ENCODE measurements at places on chromosomes 3 and 15. TPM values are rescaled to one million over a fixed set of nuclear protein-coding genes. Genes with fewer than 3 reads are reported as not detected.

The HYAL1 gene
- polyA plus RNA-seq = 2.2 TPM

The HOMER2 gene
- polyA plus RNA-seq = 14.7 TPM

The GABRB3 gene
- 0.91 TPM for polyA plus RNA-seq

The SLC15A2 gene
- 18.5 TPM for polyA plus RNA-seq

The FBXW12 gene
- polyA plus RNA-seq = 0.29 TPM

DNA sequence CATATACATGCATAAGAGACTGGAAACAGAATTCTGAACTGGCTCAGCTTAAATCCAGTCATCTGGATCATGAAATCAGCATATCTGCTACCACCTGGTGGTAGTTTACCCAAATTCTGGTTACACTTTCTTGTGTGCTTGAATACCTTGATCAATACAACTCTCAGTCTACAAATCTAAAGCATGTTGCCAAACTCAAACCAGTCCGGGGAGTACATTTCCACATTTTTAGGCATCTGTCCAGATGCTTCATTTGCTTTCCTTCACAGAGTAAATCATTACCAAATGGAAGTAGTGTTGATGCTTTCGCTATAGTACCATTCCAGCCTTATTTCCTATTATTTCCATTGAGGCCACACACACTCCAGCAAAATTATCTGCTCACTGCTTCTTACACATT, 126.4 kb downstream of the P2RY1 start:
- DNase-seq = peak; percentile 28

GRCh38 chr15:94230883-94231722, at the start of gene MCTP2:
Gene MCTP2 (plus strand): TSS chr15:94231561. CDS start chr15:94298266, 66,705 bp downstream.
- peak; percentile 70 for DNase-seq

DNA sequence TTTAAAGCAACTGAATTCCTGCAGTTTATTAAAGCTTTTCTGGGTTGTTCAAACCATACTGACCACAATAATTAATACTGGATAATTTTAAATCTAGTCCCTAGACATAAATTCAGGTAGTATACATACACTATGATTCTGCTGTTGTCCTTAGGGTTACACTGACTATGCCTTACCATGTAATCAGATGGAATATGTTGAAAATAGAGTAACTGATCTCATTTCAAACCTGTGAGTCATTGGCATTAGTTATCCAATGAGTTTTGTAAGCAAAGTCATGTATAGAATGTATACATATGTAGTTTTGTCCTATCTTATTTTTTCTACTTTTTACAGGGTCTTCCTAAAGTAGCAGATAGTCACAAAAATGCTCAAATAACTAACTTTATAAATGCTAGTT, 517.1 kb upstream of the CCDC54 start:
- DNase-seq = no peak

DNA sequence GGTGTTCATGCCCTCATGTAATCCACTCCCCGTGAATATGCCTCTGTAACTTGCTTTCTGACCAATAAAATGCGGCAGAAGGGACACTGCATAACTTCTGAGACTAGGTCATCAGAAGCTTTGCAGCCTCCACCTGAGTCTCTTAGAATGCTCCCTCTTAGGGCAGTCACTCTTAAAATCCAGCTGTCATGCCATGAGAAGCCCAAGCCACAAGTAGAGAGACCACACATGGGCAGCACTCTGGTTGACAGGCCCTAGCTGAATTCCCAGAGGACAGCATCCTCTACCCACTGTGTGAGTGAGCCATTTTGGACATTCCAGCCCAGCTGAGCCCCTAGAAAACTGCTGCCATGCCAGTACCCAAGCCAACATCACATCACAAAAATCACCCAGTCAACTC, 41.4 kb downstream of the SCAPER start:
- DNase-seq = no peak

- DNase-seq = no peak
Measured at GRCh38 chr3:57062101-57062631, 1.7 kb downstream of the SPATA12 start.

DNA sequence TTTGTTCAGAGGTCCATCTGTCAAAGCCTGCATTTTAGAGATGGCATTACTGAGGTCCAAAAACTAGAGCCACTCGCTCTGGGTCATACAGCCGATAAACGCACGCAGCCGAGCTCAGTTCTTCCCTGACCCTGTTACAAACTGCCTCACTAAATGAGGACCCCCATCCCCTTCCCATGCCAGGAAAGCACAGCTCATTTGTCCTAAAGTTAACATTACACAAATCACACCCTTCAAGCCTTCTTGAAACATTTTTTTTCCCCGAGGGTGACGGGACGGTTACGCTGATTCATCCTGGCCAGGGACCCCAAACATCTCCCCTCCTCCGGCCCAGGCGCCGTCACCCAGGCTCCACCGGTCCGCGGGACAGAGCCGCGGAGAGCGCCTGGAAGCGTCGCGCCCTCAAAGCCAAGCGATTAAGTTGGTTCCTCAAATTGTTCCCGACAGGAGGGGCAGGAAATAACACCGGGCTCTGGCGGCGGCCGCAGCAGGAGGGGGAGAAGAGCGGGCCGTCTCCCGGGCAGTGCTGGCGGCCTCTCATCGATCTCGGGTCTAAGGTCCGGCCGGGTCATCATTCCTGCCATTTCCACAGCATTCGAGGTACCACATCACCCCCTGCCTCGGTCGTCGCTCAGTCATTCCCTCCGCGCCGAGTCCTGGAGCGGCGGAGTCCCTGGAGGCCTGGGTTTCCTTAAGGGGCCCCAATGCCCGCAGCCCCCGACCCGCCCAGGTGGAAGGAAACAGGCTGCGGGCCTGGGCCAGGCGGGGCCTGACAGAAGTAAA, 619 bp upstream of the CMTM8 start:
- peak; percentile 43 for DNase-seq

- no peak for DNase-seq
Measured at GRCh38 chr3:184656829-184657681, 54.8 kb downstream of the MAGEF1 start.

DNA sequence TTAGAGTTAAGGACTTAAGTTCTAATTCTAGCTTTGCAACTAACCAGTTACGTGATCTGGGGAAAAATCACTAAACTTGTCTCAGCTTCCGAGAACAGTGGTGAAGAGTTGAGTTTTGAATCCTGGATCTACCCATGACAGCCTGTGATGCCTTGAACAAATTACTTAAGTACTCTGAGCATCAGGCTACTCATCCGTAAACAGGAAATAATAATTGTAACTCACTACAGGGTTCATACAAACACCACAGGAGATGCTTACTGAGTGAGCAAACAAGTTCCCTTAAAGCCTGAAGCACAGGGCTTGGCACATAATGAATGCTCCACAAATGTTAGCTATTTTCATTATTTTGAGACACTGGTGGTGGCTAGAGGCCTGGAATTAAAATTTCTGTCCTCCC, 158.8 kb downstream of the ERC2 start:
- DNase-seq = no peak

DNA sequence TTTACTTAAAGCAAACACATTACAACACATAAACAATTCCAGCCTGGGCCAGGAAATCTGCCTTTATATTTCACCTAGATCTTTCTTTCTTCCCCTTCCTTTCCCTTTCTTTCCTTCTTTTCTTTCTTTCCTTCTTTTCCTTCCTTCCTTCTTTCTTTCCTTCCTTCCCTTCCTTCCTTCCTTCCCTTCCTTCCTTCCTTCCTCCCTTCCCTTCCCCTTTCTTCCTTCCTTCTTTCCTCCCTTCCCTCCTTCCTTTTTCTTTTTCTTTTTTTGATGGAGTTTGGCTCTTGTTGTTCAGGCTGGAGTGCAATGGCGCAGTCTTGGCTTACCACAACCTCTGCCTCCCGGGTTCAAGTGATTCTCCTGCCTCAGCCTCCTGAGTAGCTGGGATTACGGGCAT, 24.1 kb upstream of the BNIP2 start:
- no peak for DNase-seq

GRCh38 chr3:47009225-47010110, 30.0 kb downstream of the NBEAL2 start:
- peak; percentile 91 for DNase-seq

- DNase-seq = no peak
Measured at GRCh38 chr3:194031867-194032635, 103.9 kb upstream of the HES1 start.

DNA sequence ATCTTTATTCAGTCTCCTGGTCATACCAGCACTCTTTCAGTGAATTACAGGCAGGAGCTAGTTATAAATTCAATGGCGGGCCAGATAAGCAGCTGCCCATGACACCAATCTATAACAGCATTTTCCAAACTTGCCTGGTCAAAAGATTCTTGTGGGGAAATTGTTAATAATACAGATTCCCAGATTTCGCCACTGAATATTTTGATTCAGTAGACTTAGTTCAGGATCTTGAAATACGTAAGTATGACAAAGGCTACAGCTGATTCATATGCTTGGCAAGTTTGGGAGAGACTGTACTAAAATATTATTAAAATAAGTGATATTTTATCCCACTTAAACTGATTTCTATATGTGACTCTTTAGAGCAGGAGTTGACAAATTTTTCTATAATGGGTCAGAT, 119.3 kb downstream of the TMCO5A start:
- no peak for DNase-seq

DNA sequence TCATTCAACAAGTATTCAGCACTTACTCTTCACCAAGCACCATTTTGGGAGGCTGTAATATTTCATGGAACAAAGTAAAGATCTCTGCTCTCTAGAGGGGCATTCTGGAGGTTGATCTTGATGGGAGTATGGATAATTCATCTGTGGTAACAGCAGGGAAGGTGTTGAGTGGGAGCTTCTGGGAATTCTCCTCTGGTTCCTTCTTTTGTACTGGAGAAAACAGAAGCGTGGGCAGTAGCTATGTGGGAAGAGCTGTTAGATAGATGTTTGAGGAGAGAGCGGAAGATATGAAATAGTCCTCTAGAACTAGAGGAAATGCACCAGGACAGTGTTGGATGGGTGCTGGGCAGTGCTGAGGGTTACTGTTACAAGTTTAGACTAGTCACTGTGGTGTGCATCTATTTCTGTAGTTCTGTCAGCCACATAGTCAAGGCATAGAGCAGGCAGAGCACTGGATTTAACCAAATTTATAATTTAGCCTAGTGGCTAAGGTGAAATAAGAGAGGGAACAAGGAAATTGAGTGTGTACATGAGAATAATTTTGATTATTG, 9.6 kb downstream of the NMD3 start:
- DNase-seq = no peak

GRCh38 chr3:37823189-37823588, 38.5 kb upstream of the CTDSPL start:
- DNase-seq = no peak

- no peak for DNase-seq
Measured at GRCh38 chr3:193815246-193816027, 222.4 kb downstream of the OPA1 start.

GRCh38 chr15:42728560-42728959, 8.4 kb downstream of the CDAN1 start:
- DNase-seq = no peak

GRCh38 chr3:13017361-13018042, 55.7 kb downstream of the IQSEC1 start:
- no peak for DNase-seq

- DNase-seq = no peak
Measured at GRCh38 chr3:51063053-51063452, 322.0 kb upstream of the MANF start.

DNA sequence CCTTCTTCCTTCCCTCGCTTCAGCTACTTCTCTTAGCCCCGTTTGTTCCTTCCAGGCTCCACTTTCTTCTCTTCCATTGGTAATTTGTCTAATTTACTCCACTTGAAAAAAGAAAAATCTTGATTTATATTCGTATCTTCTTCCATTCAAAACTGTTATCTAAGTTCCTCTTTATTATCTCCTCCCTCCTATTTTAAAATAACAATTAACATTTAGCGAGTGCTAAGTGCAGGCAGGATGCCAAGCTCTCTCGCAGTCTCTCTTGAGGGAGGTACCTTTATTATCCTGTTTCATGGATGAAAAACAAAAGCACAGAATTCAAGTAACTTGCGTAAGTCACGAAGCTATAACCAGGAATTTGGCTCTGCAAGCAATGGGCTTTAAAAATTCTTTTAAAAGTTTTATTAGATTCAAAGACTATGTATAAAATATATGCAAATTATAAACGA, 418.9 kb upstream of the NAALADL2 start:
- DNase-seq = no peak

DNA sequence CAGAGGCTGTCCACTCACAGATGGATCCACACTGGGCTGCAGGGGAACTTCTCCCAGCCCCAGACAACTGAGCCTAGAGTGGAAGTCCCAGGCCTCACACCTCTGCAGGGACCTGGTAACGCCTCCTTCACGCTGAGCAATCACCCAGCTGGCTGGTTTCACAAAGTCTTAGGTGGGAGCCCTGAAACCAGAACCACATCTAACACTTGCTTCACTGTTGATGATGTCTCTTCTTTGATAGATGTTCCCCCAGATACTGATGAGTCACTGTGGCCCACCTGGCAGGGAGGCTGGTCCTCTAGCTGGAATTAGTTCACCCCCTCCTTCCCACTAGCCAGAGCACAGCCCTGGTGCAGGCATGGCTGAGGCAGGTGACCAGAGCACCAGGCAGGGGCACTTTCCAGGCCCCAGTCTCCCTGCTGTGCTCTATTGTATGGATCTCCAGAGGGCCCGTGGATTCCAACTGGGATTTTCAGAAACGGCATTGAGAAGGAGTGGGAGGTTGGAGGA, 33.5 kb downstream of the MYL3 start:
- no peak for DNase-seq

GRCh38 chr3:149368201-149368673, 9.2 kb downstream of the TM4SF1 start:
- DNase-seq = no peak

- no peak for DNase-seq
Measured at GRCh38 chr3:148006508-148006907, 597.3 kb downstream of the ZIC1 start.

DNA sequence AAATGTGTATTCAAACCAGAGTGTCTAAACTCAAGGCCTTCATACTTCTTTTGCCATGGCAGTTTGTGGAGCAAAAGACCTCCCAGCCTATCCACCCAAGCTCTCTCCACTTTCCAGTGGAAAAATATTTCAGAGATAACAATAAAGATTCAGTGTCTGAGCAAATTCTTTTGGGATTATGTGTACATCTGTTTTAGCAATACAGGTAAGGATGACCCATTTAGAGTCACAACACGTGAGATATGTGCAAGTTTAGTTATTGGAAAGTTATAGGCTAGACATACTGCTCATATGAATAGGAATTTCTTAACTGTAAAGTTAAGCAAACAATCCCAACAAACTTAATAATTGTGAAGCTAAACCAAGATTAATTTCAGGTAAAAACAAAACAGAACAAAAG, 174.5 kb upstream of the LRIG1 start:
- DNase-seq = no peak

DNA sequence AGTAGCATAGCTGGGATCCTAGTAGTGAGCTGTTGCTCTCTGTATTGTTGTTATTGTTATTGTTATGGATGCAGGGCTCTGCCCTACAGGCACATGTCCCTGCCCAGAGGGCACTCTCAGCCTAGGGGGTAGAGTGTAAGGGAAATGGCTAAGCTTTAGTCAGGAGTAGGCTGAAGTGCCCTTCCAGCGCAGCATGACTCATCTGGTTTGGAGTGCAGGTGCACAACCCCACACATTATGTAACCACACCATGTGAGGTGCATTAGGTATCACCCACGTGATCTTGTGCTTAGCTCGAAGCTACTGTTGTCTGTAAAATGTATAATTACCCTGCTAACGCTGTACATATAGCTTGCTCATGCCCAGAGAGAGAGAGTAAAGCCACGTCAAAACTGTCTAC, 48.3 kb upstream of the TIPARP start:
- DNase-seq = no peak

Measured in right lung (tissue), 10 donors.